Left renal pelvis (tissue), 4 donors: ENCODE measurements at places on chromosomes 5 and 9.
A peak's percentile ranks its signal among the peaks of the same experiment; 100 is the strongest.

DNA sequence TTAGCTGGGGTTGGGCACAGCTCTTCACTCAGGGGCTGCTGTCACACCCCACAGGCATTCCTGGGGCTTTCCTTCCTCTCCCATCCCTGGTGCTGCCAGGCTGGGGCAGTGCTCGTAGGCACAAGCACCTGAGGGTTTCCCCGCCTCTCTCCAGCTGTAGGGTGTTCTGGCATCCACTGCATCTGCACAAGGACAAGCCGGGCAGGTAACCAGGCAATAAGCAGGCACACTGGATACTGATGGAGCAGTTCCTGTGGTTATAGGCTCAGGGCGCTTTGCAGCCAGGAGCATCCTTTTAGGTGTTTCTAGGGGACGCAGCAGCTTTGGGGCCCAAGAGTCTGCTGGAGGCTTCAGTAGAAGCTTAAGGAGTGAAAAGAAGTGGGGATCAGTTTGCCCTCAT, 56.8 kb downstream of the ARHGEF37 start:
- DNase-seq: no peak

DNA sequence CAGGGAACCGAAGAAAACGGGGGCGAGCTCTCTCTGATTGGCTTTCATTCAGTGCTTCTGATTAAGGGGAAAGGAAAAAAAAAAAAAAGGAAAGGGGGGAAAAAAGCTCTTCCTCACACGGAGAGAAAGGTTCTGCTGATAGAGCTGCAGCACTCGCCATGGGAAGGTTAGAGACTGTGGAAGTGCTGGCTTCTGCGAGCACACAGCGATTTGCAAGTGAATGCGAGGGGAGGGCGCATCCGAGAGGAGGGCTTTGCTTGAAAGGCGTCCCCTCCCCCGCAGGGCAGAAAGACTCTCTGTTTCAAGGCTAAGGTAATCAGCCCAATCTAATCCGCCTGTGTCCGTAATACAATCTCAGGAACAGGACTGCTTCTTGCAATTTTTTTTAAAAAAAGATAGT, at the start of gene CDH10:
TSS of gene CDH10 (minus strand) at position 218 of the 400 bp plus-strand sequence. CDS start 51,488 bp downstream, outside the sequence.
- peak; percentile 57 for DNase-seq

GRCh38 chr9:76289042-76289441, 105.2 kb downstream of the RFK start:
- no peak for DNase-seq

DNA sequence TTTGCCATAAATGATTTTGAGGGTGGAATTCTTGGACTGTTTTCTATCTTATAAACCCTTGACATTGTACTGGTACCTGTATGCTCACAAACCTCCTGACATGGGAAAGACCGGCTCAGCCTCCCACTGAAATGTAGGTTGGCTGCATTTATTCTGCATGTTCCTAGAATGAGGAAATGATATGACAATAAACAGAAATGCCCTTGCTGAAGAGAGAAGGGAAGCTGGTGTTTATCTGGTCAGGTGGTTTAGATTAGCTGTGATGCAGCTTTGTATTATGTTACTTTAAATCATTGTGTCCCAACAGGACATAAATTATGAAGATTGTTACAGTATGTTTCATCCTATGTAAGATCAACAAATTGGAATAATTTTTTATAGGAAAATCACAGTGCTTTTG, 23.1 kb upstream of the CATSPER3 start:
- DNase-seq: no peak

DNA sequence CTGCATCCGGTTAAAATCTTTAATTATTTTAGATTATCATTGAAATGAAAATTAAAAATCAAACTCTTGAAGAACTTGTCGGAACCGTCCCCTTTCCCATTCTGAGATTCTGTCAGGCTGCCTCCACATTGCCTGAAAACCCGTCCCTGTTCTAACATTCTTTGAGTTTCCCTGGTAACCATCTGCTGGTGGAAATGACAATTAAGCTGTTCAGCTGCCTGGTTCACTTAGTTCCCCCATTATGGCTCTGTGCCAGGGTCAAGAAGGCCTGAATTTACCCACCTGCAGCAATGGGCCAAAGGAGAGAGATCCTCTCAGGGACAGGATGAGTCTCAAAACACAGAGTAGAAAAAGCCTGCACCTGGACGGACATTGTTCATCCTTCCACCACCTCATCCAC, 11.8 kb upstream of the TCOF1 start:
- DNase-seq: no peak

- no peak for DNase-seq
Measured at GRCh38 chr5:1786621-1787471, 12.8 kb downstream of the MRPL36 start.

- DNase-seq: no peak
Measured at GRCh38 chr9:130140706-130141105, 31.5 kb upstream of the NCS1 start.

DNA sequence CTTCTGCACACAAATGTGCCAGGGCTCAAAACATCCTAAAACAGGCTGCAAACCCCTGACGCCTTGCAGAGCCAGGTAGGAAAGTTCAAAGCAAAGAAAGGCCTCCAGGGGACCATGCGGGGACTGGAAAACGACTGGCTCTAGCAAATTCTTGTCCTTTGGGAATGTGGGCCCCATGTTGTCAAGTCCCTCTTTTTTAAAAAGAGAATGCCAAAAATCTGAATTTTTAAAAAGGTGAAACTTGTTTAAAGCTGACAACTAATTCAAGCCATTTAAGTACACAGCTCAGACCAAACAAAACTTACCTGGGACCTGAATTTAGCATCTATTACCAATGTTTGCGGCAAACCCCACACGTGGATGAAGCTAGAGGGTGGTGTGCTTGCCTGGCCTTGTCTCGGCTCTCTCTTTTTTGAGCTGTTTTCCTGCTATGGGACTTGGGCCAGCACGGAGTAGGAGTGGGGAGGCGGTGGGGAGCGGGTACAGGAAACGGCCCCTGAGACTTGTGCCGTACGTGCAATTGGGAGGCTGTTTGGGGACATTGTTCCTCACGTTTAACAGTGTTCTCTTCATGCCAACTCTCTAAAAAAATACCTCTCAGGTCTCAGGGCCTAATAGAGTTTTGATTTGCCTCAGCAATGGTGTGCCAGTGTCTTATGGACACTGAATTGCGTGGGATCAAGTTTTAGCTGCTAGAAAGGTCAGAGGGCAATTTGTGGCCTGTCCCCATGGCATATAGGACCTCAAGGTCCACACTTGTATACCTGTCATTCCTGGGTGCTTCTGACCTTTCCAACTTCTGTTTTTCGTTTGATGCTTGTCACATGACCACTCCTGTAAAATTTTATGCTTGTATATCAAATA, 15.1 kb upstream of the PHF19 start:
- DNase-seq: no peak

DNA sequence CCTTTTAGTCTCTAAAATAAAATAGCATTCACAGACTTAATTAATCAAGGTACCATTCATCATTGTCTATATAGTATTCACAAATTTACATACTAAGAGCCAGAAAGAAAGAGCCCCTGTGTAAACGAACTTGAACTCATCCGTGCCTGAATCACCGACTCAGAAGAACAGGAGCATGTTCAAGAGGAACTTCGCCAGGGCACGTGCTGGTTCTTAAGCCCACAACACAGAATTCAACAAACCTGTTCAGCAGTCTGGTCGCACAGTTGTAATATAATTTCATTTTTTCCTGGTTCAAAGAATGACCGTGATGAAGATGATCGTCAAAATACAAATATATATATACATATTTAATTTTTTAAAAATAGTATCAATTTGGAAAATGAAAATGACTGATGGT, 141.9 kb downstream of the CETN3 start:
- no peak for DNase-seq

GRCh38 chr5:35876454-35876853, 19.8 kb downstream of the IL7R start:
- DNase-seq: no peak

DNA sequence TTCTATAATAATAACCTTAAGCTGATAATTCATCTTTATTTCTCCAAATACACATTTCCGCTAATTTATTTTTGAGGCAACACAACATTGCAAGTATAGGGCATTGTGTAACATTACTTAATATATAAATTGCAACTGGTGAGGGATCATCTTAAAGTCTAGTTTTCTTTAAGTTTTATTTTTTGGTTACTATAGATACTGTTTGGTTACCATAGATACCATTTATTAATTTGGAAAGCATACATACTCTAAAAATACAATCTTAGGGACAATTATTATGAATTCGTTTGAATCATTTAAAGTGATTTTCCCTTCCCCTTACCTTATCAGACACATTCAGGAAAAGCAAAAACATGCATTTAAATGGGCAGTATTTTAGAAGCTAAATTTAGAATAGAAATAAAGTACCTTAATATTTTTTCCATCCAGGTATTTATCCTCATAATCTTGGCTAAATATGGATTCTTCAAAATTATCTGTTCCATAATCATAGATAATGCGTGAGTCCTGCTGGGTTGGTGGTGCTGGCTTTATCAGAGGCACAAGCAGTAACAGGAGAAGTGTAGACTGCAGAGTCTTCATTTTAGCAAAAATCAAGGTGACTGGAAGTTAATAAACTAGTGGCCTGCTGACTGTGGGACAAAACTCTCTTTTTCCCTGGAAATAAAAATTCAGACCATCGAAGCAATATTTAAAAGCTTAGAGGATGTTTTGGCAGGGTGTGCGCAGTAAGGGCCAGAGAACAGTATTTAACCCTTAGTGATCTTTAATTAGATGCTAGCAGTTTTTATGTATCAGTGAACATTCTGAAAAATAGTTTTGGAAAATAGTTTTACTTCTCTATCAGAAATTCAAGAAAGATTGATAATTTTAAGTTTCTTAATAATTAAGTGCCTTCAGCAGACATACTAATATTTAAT, 1.3 kb downstream of the OGN start:
- DNase-seq: no peak

GRCh38 chr5:10675177-10675700, 85.8 kb downstream of the DAP start:
- no peak for DNase-seq
